ENCODE measurements at places on chromosomes 5 and 9.

DNA sequence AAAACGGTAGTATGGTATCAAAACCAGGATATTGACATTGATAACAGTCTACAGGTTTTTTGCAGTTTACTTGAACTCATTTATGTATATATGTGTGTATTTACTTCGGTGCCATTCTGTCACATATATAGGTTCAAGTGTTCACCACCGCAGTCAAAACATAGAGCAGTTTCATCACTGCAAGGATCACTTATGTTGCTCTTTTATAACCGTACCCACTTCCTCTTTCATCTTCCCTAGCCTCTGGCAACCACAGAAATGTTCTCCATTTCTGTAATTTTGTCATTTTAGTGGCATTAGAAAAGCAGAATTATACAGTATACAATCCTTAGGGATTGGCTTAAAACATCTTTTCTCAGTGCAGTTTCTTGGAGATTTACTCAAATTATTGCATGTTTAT, 90.3 kb downstream of the SH3GL2 start:
- DNase-seq: no peak

DNA sequence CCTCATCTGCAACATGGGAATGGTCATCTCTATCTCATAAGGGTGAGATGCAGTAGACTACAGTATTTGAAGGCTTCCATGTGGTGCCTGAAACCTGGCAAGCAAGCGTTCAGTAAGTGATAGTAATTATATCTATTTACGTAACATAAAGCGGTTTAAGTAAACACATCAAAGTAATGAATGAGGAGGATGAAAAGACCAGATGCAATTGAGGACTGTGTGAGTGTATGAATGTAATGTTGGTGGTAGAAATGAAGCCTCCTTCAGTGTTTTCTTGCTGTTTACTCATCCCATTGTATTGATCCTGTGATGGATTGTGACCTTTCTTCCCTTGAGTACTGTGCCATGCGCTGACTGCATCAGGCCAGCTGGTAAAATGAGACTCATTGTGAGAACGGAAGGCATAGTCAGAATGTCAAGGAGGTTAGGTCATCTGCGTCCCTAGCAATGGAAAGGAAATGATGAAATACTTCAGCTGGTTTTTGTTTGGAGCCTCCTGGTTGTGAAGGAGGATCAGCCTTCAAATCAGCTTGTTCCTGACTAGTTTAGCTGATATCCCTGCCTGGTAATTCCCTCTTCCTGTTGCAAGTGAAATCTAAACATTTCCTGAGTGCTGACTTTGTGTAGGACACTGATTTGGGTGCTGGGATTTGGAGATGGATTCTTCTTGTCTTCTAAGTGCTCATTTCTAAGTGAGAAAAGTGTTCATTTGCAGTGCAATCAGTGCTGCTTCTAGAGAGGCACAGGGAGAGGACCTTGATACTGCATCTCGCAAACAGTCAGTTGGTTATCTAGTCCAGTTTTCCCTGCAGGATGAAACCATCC, 35.6 kb downstream of the TNFSF8 start:
- DNase-seq: peak; percentile 98

- no peak for DNase-seq
These were observed 82.9 kb downstream of the PHF2 start for GRCh38 chr9:93659044-93659836.

- DNase-seq: no peak
These were observed 44.1 kb upstream of the SHISAL2B start for GRCh38 chr5:64646169-64646568.

GRCh38 chr9:38761339-38761738, 41.4 kb upstream of the FAM240B start:
- no peak for DNase-seq

GRCh38 chr5:34827588-34828506, 11.1 kb upstream of the TTC23L start:
- DNase-seq: no peak

DNA sequence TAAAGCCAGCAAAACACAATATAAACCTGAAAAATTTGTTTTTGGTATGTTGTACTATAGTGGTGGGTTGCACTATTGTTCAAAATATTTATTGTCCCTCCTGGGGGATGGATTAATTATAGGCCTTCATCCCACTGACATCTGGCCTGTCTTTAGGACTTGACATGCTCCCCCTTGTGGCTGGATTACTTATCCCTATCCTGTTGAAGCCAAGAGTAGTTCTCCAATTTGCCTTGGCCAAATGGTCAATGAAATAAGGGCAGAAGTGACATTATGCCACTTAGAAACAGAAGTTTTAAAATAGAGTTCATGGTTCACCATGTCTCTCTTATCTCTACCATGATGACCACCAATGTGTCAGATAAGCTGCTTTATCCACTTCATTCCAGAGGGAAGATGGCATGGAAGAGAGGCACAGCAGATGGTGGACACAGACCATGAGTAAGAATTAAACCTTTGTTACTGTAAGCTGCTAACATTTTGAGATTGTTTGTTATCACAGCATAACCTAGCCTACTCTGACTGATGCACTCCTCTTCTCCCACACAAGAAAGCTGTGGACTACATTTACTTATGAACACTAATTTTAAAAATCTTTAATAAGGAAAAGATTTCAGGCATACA, 29.2 kb upstream of the ARHGEF28 start:
- no peak for DNase-seq

GRCh38 chr5:156741516-156741915, 108.6 kb upstream of the PPP1R2B start:
- no peak for DNase-seq

- no peak for DNase-seq
These were observed 44.5 kb downstream of the FBXO10 start for GRCh38 chr9:37531699-37532098.

DNA sequence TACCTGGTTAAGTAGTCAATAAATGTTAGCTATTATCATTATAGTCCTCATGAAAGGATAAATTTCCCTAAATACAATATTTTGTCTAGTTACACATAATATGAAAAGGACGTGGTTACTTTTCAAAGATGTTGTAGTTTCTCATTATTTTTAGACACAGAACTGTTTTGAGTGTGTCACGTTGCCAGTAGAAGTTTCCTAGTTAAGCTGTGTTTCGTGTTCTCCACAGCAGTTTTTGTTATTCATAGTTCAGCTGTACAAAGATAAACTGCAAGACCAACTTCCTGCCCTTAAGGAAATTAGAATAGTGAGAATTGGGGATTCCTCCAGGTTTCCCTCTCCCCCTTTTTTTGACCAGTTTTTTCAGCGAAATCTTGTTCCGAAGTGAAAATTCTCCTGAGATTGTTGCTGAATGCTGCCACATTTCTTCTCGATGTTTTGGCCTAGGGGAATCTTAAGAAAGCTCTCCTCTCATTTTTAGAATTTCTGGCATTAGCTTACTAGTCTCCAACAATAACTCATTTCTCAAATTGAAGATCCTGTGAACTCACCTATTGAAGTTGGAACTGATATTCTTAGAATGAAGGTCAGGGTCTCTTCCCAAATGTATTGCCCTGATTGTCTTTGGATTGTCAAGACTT, 176.1 kb downstream of the PAM start:
- no peak for DNase-seq

- no peak for DNase-seq
These were observed 315.6 kb downstream of the ZSWIM6 start for GRCh38 chr5:61647672-61648071.

GRCh38 chr9:134068744-134069479, 1.1 kb upstream of the BRD3 start:
- no peak for DNase-seq

DNA sequence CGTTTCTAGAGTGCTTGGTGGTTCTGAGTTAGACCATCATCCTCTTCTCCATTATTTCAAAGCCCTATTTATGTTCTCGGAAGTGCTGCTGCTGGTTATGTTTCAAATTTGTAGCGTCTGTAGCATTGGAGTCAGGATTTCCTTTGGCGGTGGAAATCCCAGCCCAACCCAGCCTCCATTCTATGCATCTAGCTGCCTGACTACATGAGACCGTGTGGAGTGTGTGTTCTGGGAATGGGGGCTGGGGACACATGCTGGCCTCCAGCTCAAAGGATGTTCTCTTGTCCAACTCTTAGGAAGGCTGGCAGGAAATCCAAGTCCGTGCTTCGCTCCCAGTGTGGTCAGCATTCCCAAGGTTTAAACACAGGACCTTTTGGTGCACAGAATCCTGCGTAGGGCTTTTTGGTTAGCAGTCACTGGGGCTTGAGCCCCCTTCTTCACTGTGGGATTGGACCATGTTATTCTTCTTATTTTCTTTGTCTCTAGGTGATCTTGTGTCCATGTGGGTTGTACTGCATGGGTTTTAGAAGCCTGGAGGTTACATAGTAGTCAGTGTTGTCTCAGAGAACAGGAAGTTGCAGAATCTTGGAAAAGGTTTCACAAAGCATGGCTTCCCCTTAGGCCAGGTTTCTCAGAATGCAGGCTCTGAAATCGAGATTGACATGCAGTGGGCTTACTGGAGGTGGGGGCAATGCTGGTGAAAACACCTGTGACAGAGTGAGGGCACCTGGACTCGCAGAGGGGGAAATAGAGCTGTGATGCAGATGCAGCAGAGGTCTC, 132.2 kb downstream of the ARHGAP26 start:
- DNase-seq: no peak

DNA sequence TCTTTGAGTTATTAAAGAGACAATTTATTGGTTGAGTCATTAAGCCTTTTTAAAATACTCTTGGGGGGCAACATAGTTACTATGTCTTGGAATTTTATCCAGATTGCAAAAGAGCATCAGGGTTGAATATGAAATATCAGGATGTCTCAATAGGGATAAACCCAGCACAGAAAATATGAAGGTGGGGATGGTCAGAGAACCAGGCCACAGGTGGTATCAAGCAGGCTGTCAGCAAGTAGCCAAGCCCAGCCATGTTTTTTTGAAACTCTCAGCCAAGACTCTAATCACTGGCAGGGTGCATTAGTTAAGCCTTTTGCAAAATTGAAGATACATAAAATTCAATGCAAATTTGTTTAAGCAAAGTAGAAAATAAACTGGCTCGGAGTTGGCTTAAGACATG, 468.9 kb downstream of the DTWD2 start:
- DNase-seq: no peak

DNA sequence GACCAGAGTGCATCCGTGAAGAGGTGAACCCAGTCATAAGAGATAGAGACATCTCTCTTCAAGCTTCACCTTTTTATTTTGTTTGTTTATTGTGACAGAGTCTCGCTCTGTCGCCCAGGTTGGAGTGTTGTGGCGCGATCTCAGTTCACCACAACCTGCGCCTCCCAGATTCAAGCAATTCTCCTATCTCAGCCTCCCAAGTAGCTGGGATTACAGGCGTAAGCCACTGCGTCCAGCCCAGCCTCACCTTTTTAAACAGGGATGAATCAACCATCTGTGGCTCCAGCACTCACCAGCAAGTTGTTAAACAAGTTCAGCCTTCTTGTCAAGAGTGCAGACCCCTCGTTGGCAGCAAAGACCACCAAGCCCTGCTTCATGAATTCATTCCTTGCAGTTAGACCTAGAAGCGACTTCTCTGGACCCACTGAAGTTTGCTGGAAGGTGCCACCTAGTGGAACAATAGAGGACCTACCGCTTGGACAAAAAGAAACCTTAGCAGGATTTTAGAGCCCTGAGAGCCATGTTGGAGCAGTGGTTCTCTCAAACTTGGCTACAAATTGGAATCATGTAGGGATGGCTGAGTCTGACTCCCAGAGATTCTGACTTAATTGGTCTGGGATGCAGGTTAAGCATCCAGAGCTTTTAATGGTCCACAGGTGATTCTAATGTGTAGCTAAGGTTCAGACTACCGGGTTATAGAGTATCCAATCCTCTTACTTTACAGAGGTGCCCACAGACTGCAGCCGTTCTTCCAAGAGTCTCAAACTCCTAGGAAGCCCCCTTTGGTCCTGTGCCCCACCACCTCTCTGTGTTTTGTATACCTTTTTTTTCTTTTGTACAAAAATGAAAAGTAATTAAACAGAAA, 10.5 kb upstream of the GALNT10 start:
- no peak for DNase-seq

DNA sequence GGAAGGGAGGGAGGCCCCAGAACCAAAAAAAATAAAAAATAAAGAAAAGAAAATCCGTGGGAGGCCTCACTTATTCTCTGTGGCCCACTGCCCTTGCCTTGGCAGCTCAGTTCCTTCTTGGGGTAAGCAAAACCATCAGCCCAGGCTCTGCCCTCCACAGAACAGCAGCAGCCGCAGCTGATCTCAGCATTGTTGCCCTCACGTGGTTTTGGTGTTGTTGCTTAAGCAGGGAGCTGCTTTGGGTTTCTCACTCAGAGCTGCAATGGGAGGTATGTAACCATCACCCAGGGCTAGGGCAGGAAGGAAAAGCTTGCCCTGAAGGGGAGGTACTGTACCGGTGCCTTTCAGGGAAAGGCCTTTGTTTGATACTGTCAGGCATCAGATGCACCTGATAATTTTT, 374.7 kb upstream of the WWC1 start:
- DNase-seq: no peak

DNA sequence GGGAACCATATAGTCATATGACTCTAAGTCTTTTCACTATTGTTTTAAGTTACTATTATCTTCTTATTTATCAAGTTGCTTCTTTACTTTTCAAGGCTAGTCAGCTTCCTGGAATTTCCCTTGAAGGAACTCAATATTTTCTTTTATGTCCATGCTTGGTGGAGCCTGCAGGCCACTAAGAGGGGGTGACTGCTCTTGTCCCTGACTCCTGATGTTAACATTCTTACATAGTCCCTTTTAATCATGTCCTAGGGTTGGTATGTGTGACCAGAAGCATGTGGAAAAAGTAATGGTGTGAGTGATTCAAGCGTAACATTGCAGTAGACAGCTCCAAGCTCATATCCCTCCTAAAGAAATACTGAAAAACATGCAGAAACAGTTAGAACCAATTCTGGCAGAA, 1536.2 kb upstream of the CDH9 start:
- DNase-seq: peak; percentile 7

GRCh38 chr5:151676719-151677118, 10.0 kb downstream of the SPARC start:
- no peak for DNase-seq

DNA sequence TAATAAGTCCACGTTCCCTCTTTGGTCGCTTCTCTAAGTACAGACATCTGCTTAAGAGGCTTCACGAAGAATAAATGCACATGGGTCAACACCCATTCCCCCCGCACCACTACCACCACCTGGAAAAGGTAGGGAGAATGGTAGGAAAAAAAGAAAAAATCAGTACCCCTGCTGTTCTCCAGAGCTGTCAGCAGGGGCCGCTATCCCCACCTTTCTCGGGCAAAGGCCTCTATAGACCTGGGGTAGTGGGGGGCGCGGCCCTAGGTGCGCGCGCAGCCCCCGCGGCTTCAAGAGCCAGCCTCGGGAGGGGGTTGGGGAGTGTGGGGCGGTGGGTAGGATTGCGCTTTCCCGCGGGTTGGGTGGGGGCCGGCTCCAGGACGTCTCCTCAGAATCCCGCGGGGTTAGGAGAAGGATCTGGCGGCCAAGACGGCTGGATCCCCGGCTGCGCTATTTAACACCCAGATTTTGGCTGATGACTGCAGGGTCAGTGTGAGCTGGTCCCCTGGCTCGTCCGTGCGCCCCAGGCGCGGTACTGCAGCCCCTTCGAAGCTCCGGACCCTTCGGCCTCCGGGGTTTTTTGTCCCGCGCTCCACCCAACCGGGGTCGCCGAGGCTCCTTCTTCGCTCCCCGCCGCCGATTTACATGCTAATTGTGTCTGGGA, 1.6 kb upstream of the SEMA6A start:
- DNase-seq: no peak

All from epithelial cell of proximal tubule (primary cell).